ENCODE measurements at places on chromosomes 7 and 10. TPM values are rescaled to one million over a fixed set of nuclear protein-coding genes. Genes with fewer than 3 reads are reported as not detected.

Gene NRCAM
- total RNA-seq, result 53.6 TPM

Gene ASAH2B
- total RNA-seq, result 1.8 TPM

GRCh38 chr7:81831883-81832282, 62.0 kb upstream of the HGF start:
- DNase-seq, result no peak

DNA sequence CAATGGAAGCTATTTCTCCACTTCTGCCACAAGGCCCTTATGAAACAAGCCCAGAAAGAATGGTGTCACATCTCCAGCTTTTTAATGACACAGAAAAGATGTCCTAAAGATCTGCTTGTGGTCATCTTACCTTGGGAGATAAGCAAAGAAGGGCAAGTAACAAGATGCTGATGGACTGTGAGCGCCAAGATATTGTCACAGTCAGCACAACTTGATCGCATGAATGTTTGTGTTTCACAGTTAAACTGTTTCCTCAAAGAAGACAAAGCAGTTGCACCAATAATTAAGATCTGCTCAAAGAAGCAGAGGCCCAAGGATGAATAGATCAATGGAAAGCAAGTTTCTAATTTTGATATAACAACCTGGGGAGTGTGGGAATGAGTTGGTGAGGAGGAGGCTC, 15.9 kb downstream of the ICA1 start:
- no peak for DNase-seq

Measured in pancreas (tissue), 10 donors.